ENCODE measurements at places on chromosomes 12 and 14. TPM values are rescaled to one million over a fixed set of nuclear protein-coding genes. Genes with fewer than 3 reads are reported as not detected.

DNA sequence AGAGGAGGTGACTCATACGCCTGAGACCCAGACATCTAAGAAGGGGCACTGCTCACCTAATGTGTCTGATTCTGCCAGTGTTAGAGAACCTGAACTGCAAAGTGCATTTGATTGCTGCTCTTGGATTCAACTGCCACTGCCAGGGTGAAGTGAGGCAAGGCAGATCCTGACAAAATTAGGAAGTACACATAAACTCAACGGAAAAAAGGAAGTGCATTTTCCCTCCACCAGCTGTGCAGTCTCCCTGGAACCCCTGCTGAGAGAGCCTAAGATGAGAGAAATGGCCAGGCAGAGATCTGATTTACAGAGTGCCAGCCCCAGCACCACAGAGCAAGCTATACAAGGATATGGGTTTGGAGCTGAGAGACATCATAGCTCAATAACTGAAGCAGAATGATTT, 215.3 kb downstream of the SEC23A start:
- DNase-seq = no peak

The KRT3 gene
- total RNA-seq = not detected

GRCh38 chr12:51814311-51815088, 34.0 kb downstream of the FIGNL2 start:
- peak; percentile 80 for DNase-seq

The ADAMTS20 gene
- not detected for total RNA-seq

The HOXC6 gene
- total RNA-seq = 0.98 TPM

DNA sequence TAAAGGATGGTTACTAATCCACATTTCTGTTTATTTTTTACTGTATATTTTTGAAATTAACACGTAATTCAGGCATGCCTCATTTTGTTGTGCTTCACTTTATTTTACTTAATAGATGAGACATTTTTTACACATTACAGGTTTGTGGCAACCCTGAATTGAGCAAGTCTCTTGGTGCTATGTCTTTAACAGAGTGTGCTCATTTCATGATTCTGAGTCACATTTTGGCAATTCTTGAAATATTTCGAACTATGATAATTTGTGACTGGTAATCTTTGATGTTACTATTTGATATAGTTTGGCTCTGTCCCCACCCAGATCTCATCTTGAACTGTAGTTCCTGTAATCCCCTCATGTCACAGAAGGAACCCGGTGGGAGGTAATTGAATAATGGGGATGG, 1120.5 kb upstream of the FLRT2 start:
- DNase-seq = no peak

DNA sequence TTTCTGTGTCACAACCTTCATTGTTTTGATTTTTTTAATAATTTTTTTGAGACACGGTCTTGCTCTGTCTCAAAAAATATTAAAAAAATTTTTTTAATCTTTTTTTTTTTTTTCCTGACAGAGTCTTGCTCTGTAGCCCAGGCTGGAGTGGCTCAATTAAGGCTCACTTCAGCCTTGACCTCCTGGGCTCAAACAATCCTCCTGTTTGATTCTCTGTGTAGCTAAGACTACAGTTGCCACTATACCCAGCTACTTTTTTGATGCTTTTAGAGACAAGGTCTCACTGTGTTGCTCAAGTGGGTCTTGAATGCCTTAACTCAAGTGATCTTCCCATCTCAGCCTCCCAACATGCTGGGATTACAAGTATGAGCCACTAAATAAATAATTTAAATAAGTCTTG, 9.2 kb upstream of the PRH2 start:
- DNase-seq = no peak

The TAS2R50 gene
- total RNA-seq = 0.89 TPM

DNA sequence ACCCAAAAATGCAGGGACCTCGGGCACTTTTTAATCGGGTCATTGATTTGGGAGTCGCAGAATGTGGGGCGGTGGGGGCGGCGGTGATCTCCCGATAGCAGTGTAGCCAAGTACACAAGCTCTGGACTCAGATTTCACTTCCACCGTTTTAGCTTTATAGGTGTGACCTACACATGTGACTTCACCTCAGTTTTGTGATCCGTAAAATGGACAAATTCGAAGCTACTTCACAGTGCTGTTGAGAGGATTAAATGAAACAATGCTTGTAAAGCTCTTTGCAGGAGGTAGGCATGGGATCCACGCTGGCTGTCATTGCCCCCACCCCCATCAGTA, 478 bp downstream of the RITA1 start:
- DNase-seq = no peak

The ERP27 gene
- total RNA-seq = 2.5 TPM

The LIN7A gene
- total RNA-seq = 2.6 TPM

DNA sequence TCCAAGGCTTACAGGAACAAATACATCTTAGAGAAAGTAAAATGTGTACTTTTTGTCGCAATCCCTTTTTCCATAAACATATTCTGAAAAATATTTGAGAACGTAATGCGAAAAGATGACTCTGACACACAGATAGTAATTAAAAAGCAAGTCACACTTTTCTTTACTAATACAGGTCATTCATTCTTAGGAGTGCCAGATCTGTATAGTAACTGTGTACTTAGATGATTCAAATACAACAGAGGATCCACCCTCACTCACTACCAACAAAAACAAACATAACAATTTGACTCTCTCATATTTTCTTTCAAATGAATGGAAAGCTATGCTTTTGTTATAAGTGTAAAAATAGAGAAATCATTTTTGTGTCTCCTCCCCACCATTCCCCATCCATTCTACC, 795.4 kb downstream of the SLC6A15 start:
- no peak for DNase-seq

- DNase-seq = no peak
Measured at GRCh38 chr14:99244941-99245563, 26.9 kb downstream of the BCL11B start.

- no peak for DNase-seq
Measured at GRCh38 chr12:6957151-6957701, 6.1 kb downstream of the PTPN6 start.

- DNase-seq = no peak
Measured at GRCh38 chr12:121701667-121702277, 10.8 kb upstream of the TMEM120B start.

- no peak for DNase-seq
Measured at GRCh38 chr12:2490831-2491230, 303.9 kb upstream of the FKBP4 start.

- DNase-seq = no peak
Measured at GRCh38 chr12:110766311-110767154, 23.8 kb upstream of the PPP1CC start.

DNA sequence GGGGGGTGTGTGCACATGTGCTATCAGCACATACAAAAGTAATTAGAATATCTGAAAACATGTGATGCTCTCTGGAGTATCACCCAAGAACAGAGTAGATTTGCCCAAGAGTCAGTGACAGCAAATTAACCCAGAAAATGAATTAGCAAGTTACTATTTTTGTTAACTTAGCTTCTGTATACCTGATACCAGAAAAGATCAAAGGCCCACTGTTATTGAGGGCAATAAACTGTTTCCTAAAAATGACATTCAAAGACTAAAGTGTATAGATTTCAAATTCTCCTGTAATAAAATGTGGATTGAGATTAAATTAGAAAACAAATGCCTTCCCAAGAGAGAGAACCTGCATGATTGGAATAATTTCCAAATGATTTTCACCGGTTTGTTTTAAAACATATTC, 184.7 kb downstream of the MED13L start:
- DNase-seq = no peak

- no peak for DNase-seq
Measured at GRCh38 chr12:65666876-65667275, 157.4 kb upstream of the HMGA2 start.

The ITGB7 gene
- total RNA-seq = 8.4 TPM

The ACSM4 gene
- total RNA-seq = not detected

The ABCD2 gene
- total RNA-seq = 0.08 TPM

DNA sequence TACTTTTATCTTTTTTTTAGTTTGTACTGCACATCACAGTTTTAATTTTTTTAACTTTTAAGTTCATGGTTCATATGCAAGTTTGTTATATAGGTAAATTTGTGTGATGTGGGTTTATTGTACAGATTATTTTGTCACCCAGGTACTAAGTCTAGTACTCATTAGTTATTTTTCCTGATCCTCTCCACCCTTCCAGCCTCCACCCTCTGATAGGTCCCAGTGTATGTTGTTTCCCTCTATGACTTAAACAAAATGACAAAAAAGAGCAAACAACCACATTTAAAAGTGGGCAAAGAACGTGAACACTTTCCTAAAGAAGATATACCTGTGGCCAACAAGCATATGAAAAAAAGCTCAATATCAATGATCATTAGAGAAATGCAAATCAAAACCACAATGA, 63.7 kb downstream of the GARIN6 start:
- no peak for DNase-seq
